ENCODE measurements at places on chromosomes 6 and 20. TPM values are rescaled to one million over a fixed set of nuclear protein-coding genes. Genes with fewer than 3 reads are reported as not detected.

DNA sequence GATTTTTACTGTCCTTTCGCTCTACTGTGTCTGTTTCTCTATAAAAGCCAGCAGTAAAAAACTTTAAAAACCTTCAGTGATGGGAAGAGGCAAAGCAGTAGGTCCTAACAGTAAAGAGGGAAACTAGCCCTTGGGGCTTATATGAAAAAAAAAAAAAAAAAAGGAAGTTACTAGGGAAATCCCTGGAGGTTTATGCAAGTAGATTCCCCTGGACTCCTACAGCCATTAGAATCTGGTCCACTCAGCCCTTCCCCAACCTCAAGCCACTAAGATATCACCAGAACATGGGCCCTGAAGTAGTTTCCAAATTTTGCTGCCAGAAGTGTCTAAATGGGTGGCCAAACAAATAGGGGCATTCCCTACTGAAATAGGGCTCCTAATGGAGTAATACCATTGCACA lies 70.5 kb upstream of the HINT3 start:
- no peak for DNase-seq
- H3K36me3 ChIP-seq = no peaks in the 10 kb centered on the region
- no peaks in the 10 kb centered on the region for H3K27me3 ChIP-seq
- H3K4me1 ChIP-seq = no peaks in the 10 kb centered on the region

The PSORS1C1 gene
- total RNA-seq = 5.6 TPM

The SAMD5 gene
- 11.8 TPM for total RNA-seq

DNA sequence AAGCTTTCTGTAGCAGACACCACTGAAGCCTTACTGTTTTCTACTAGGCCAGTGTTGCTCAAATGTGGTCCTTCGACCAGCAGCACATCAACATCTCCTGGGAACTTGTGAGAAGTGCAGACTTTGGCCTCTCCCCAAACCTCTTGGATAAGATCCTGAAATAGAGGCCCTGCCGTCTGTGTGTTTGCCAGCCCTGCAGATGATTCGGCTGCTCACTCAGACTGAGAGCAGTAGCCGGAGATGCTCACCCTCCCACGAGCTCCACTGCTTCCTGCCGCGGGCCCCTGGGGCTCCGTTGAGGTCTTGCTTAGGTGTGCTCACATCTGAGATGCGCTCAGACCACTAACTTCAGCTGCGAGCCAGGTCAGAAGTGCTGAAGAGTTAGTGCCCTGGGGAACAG lies 129.5 kb upstream of the SSTR4 start:
- no peaks in the 10 kb centered on the region for H3K4me1 ChIP-seq
- H3K4me3 ChIP-seq = no peak overlapping the region
- H3K27me3 ChIP-seq = no peaks in the 10 kb centered on the region

The CENPW gene
- 21.2 TPM for total RNA-seq

GRCh38 chr6:14130435-14131075 lies 13.0 kb downstream of the CD83 start:
- no peak overlapping the region for H3K27ac ChIP-seq
- no peaks in the 10 kb centered on the region for H3K27me3 ChIP-seq
- H3K4me3 ChIP-seq = no peak overlapping the region
- no peaks in the 10 kb centered on the region for H3K4me1 ChIP-seq
- DNase-seq = no peak
- no peaks in the 10 kb centered on the region for H3K36me3 ChIP-seq

GRCh38 chr20:41989935-41990635 lies 371.9 kb upstream of the CHD6 start:
- no peak for DNase-seq
- H3K4me3 ChIP-seq = no peak overlapping the region
- no peak overlapping the region for H3K27ac ChIP-seq
- H3K27me3 ChIP-seq = no peaks in the 10 kb centered on the region
